Ureter (tissue), 1 donor: ENCODE measurements at places on chromosomes 12 and 14. TPM values are rescaled to one million over a fixed set of nuclear protein-coding genes. Genes with fewer than 3 reads are reported as not detected.

The PPP1R36 gene
- 4.6 TPM for total RNA-seq

The GDF3 gene
- total RNA-seq, result not detected

The TDP1 gene
- total RNA-seq, result 18.9 TPM

The ATF7 gene
- total RNA-seq, result 58.3 TPM

The MARK3 gene
- total RNA-seq, result 140 TPM

The TEX52 gene
- total RNA-seq, result not detected

The FAM222A gene
- total RNA-seq, result 0.73 TPM

The GPR137C gene
- 2.2 TPM for total RNA-seq

The TMEM63C gene
- total RNA-seq, result 0.55 TPM

The CLEC1A gene
- total RNA-seq, result 5.4 TPM

The NTN4 gene
- total RNA-seq, result 97.7 TPM

The CIDEB gene
- total RNA-seq, result 11.1 TPM

The KRT2 gene
- not detected for total RNA-seq

The DNAI7 gene
- total RNA-seq, result 1.5 TPM

The ALKBH2 gene
- total RNA-seq, result 28.6 TPM
